ENCODE measurements at places on chromosomes 1 and 21. TPM values are rescaled to one million over a fixed set of nuclear protein-coding genes. Genes with fewer than 3 reads are reported as not detected.

The NR5A2 gene
- polyA plus RNA-seq: 3.0 TPM

The GJA9 gene
- polyA plus RNA-seq: 0.34 TPM

The DLGAP3 gene
- 0.45 TPM for polyA plus RNA-seq

The FAM151A gene
- 0.85 TPM for polyA plus RNA-seq

The ELAVL4 gene
- not detected for polyA plus RNA-seq

The CR1L gene
- not detected for polyA plus RNA-seq

The SORT1 gene
- 32.9 TPM for polyA plus RNA-seq

The ITGB2 gene
- 21.0 TPM for polyA plus RNA-seq

The GUCA2B gene
- not detected for polyA plus RNA-seq

The B3GALT2 gene
- polyA plus RNA-seq: 13.3 TPM
